Hippocampal formation (tissue), 2 donors: ENCODE measurements at places on chromosomes 11 and 22.

DNA sequence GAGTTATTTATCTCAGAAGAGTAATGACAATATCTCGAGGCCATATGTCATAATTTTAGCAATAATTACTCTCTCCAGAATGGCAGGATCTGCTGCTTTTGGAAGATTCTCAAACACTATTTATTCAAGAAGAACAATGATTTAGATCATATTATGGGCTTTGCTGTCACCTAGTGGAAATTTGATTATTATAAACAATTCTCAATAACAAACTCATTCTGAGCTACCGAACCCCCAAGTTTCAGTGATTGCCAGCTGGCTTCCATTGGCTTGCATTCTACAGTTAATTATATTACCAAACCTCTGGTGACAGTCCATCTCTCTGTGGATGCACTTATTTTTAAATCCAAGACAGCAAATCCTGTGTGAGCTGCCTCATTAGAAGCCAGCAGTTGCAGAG lies 27.9 kb upstream of the SLC36A4 start:
- DNase-seq: peak; percentile 61

DNA sequence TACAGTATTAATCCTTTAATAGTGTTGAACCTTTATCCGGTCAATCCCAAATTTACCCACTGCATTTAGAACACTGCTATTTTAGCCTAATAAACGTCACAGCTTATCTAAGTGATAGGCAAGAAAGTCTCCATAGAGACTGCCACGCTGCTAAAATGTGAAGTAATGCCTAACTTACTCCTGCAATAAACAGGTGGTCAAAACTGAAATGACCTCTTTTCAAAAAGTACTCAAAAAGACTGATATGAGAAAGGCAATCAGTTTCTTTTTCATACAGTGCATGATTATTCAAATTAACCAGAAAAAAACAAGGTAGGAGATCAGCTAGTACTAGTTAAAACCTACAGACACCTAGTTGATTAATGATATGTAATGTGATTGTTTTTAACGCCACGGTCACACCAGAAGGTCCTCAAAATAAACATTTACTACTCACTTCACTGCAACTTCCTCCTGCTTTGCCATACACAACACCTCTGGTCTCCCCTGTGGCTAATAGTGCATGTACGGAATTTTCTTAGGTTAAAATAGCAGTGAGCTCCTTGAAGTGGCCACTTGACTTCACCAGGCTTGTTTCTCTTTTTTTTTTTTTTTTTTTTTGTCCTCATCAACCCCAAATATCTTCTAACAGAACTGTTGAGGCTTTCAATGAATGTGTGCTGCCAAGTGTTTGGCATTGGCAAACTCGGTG lies 8.8 kb downstream of the ATP5MG start:
- no peak for DNase-seq

DNA sequence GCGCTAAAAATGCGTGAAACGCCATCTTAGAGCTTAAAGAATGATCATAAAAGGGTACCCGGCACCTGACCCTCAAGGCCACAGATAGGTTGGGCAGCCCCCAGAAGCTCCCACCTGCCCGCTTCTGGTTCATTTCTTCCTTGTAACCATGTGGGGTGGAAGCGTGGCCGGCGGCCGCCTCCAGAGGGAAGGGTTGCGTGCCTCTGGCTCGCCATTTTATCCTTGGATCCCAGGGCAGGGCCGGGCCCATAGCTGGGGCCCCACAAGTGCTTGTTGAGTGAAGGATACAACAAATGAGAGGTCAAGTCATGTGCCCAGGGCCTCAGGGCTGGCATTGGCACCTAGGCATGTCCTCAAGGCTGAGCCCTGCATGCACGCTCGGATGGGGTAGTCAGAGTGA lies 5.9 kb downstream of the PCNX3 start:
- no peak for DNase-seq

GRCh38 chr11:32575070-32575469 lies 8.6 kb upstream of the EIF3M start:
- DNase-seq: no peak

DNA sequence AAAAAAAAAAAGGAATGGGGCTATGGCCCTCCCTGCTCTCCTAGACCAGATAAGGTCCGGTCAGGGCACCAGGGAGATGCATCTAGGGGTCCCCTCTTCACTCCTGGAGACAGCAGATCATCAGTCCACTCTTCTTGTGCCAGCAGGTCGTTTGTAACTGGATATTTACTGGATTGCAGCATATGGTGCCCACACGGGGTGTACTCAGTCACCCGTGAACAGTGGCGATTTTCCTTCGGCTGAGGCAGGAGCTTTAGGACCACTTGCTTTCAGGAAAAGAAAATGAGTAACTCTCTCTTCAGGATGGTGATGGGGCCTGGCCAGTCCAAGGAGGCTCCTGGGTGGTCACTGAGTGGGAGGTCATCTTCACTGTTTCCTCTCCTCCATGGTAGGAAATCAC lies 38.3 kb upstream of the RAB1B start:
- DNase-seq: no peak

- no peak for DNase-seq
Measured at GRCh38 chr11:110599207-110599606, 113.0 kb downstream of the ARHGAP20 start.

- peak; percentile 36 for DNase-seq
Measured at GRCh38 chr22:28989035-28989464, 72.6 kb downstream of the C22orf31 start.

- peak; percentile 65 for DNase-seq
Measured at GRCh38 chr11:57322256-57323166, 2.2 kb downstream of the TNKS1BP1 start.

DNA sequence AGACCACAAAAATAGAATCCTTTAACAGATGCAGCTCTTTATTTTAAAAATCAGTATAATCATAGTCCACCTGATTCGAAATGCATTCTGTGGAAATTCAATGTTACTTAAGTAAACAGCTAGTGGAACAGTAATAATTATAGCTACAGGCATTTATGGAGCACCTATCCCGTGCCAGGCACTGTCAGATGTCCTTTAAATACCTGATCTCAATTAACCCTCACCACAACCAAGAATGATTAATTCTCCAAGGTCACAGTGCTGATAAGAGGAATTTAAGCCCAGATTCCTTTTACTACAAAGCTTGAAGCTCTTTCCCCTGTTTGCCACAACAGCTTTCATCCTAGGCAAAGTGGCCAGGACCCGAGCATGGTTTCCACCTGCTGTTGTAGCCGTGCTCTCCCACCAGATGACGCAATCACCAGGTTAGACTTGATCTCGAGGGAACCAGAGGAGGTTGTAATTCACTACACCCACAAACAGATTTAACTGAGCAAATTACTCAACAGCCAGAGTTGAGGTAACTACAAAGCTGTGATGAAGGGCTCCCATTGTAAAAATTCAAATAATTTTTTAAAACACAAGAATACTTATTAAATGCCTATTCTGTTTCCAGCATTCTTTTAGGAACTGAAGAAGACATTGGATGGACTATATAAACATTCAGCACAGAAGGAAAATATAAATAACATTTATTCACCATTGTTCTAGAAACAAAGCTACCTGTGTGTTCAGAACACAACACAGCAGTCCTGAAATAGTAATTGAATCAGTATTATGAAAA lies 10.3 kb downstream of the PRDM10 start:
- no peak for DNase-seq

DNA sequence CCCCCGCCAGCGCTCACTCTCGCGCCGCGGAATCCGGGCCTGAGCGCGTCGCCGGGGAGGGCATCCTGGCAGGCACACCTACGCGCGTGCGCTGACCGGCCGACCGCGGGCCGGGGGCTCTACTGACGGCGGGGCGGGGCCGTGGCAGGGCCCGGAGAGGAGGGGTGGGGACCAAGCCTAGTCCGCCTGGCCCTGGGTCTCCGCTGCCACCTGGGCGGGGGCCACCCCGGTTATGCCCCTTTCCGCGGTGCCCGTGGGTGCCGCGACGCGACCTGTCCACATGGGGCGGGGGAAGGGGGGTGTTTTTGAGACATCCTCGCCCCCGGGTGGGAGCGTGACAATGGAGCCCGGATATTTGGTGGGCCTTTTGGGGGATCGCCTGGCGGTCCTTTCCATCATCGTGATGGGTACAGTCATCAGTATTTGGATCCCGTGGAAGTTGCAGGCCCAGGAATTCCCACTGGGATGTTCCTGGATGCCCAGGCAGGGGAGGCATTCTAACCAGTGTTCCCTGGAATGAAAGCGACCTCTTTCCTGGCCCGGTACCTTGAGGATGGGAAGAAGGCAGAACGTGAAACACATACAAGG lies 2.2 kb downstream of the NCAM1 start:
- no peak for DNase-seq

DNA sequence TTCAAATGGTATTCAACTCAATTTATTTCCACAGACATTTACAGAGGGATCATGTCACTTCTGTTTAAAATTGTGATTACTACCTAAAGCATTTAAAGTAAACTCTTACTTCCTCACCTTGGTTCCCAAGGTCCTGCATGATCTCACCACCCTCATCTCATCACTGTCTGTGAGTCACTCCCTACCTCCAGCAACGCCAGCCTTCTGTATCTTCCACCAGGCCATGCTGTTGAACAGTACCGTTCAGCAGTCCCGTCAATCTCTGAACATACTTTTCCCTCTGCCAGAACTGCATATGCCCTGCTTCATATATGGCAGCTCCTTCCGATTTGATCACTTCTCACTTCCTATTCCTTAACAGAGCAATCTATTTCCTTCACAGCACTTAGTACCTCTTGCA lies 2.0 kb downstream of the FBXO3 start:
- no peak for DNase-seq

DNA sequence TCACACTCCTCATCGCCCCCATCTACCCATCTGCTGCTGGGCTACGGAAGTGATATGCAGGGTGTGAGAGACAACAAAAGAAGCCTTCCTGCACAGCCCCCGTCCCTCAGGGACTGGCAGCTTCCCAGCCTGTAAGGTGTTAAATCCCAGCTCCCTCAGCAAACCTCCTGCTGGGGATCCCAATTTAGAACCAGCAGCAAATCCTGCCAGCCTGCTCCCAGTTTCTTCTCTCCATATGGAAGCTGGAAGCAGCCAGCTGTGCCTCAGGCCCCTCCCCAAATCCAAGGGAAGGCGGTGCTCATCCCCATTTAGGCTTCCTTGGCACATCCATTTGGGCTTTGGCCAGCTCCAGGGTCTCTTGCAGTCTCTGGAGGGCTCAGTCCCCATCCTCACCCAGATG lies 47.5 kb downstream of the PAMR1 start:
- no peak for DNase-seq

- DNase-seq: peak; percentile 95
Measured at GRCh38 chr11:61949169-61950034, 749 bp upstream of the BEST1 start.

DNA sequence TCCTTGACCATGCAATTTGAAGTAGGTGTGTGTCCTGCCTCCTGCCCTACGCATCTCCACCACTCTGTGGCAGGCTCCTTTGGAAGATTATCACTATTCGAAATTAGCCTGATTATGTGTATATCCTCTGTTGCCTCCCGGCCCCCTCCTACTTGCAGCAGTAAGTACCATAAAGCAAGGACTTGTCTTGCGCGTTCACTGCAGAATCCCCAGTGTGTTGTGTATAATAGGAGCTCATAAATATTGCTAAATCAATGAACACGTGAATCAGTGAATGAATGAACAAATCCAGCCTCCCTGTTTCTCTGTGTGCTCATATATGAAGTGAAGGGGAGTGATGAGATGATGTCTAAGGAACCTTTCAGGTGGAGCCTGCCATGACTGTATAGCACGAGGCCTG lies 210.7 kb downstream of the DBX1 start:
- no peak for DNase-seq
